CD4-positive, alpha-beta T cell treated with Interleukin-6 at 100 ng/mL for 8 hours (primary cell): ENCODE measurements at places on chromosomes 5 and 9.
A peak's percentile ranks its signal among the peaks of the same experiment; 100 is the strongest.

DNA sequence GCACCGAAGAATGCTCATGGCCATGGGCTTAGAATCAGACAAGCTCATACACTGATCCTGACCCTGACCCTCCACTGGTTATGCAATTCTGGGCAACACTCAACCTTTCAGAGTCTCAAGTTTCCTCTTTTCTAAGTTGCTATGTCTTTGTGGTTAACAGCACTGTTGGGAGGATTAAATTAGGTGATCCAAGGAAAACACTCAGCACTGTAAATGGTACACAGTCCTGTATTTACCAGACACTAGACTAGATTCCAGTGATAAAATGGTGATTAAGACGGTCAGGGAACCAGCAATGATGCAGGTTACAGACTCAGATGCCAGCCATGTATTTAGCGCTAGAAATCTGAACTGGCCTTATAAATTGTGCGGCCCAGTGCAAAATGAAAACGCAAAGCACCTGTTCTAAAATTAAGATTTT is 8.1 kb downstream of the ARL15 start:
- DNase-seq, result no peak

DNA sequence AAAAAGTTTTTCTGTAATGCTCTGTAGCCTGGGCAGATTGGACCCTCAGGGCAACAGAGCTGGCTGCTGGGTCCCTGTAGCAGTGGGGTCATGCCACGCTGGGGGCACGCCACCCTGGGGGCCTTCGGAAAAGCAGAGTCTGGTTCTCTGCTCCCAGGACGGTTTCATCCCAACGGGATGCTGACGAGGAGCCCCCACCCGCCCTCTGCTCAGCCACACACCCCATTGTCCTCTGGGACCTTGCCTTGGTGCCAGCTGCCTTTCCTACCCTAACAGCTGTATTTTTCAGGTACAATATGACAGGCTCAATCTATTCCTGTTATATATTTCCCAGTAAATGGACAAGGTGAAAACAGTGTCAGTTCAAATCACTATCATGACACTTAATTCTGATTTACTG is 29.0 kb upstream of the MVB12B start:
- no peak for DNase-seq

- DNase-seq, result no peak
Measured at GRCh38 chr5:32500181-32500580, 55.6 kb upstream of the ZFR start.

DNA sequence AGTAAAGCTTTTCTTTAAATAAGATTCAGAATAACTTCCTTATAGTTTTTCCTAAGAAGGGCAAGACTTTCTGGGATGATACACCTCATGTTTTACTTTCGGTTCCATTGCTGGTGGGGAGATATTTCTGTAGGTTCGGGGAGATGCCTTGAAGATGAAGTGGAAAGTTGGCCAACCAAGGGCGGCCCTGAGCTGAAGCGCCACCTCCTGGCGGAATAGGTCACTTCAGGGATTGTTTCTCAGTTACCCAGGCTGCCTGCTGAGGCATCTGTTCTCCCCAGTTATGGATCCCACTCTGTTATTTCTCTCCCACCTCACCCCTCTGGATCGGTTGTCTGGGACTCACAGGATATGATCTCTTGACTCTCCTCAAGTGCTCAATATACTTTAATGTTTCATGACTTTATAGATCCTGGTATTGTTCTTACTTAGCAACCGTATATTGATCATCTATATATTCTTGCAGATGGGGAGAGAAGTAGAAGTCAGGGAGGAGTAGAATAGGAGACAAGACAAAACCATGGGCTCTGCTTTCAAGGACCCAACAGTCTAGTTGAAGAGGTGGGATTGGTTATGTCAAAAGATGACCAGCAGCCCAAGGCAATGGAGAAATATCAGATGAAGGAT is 23.4 kb downstream of the MEGF10 start:
- DNase-seq, result peak; percentile 50

DNA sequence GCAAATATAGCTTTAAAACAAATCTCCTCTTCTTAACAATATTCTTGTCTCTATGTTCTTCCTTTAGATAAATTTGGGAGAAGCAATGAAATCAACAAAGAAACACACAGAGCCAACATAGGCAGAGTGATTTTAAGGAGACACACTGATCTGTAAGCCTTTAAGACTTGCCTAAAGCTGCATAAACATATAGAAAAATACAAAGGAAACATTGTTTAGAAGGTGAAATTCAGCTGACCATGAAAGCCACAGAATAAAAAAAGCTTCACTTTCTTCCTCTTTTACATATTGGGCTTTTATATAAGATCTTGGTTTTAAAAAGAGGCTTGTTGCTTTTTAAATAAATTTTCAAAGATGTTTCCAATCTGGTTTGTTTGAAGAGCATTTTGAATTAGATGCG is 1277.5 kb downstream of the EFNA5 start:
- no peak for DNase-seq

DNA sequence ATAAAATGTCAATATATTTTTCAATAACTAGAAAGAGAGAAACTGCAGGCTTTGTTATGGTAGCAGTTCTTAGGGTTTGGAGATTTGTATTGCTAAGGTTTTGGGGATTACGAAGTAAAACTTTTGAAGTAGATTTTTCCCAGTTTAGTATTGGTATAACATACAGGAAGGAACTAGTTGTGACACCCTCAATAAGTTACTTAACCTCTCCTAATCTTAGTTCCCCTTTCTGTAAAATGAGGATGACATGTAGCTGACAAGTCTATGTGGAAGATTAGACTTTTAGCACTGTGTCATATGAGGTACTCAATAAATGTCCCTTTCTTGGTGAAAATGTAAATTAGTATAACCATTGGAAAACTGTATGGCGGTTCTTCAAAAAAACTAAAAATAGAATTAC is 73.4 kb upstream of the ATG10 start:
- DNase-seq, result no peak

GRCh38 chr5:180137401-180138213 is 66.0 kb upstream of the RNF130 start:
- DNase-seq, result no peak

GRCh38 chr9:100699668-100700067 is 121.8 kb downstream of the CAVIN4 start:
- DNase-seq, result no peak

- no peak for DNase-seq
Measured at GRCh38 chr5:166367391-166367790, 1924.1 kb upstream of the WWC1 start.

DNA sequence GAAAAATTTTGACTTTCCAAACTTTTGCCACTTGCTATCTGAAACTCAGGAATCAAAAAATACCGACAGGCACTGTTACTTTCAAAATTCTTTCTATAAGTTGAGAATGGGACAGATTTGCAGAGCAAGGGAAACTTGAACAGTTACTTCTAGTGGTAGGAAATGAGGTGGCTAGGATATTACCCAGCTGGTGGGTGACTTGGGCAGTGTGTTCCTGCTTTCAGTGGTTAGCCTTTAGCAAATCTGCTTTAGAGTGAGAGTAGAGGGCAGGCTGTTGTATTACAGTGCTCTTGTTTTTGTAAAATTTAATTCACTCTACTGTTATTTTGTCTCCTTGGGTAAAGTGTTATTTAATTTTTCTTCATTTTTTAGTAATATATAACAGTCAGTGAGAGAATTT is 40.2 kb upstream of the ROPN1L start:
- no peak for DNase-seq

- DNase-seq, result no peak
Measured at GRCh38 chr9:14313951-14314423, at the start of gene NFIB. NFIB (minus strand) TSS chr9:14314141; CDS start chr9:14313511, 630 bp downstream.

DNA sequence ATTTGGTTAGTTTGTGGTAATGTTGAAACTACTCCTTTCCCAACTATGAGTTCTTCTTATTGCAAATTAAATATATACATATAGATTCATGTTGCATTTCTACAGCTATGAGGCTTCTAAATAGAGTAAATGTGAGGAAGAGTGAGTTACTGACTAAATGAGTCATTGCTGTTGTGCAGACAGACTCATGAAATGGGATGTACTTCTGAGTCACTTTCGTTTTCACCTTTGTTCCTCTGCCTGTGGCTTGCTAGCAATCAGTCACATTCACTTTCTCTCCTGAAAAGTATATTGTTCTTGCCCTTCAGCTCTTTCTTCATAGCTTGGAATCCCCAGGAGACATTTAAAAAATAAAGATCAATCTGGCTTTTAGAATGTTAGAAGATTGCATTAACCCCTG is 295.5 kb upstream of the SMC2 start:
- DNase-seq, result no peak

DNA sequence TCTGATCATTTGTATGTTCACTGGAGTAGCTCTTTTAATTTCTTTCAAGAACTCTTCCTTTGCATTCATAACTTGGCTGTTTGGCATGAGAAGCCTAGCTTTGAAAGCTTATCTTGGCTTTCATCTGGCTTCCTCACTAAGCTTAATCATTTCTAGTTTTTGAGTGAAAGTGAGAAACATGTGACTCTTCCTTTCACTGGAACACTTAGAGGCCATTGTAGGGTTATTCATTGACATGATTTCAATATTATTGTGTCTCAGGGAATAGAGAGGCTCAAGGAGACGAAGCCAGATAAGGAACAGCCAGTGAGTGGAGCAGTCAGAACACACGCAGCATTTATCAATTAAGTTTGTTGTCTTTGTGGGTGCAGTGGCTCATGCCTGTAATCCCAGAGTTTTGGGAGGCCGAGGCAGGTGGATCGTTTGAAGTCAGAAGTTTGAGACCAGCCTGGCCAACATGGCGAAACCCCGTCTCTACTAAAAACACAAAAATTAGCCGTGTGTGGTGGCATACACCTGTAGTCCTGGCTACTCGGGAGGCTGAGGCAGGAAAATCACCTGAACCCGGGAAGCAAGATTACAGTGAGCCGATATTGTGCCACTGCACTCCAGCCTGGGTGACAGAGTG is 98.3 kb downstream of the UGCG start:
- DNase-seq, result peak; percentile 12

- no peak for DNase-seq
Measured at GRCh38 chr9:116715751-116716150, 28.6 kb downstream of the TRIM32 start.

- DNase-seq, result no peak
Measured at GRCh38 chr5:10288592-10289219, 19.0 kb downstream of the CMBL start.

DNA sequence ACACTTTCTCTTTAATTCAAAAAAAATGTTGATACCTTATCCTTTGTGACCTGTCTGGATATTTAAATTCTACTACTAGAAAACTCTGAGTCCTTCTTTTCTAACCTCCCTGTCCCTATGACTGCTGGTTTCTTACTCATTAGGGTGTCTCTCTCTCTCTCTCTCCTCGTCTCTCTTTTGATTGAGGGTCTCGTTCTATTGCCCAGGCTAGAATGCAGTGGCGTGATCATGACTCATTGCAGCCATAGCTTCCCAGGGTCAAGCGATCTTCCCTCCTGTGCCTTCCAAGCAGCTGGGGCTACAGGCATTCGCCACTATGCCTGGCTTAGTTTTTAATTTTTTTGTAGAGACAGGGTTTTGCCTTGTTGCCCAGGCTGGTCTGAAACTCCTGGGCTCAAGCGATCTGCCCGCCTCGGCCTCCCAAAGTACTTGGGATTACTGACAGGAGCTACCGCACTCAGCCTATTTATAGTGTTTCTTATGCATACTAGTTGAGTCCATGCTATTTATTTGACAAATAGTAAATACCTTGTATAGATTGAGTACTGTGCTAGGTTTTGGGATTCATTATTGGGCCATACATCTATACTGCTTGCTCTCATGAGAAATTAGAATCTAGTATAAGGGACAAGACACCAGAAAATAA is 61.9 kb downstream of the NSD1 start:
- no peak for DNase-seq

DNA sequence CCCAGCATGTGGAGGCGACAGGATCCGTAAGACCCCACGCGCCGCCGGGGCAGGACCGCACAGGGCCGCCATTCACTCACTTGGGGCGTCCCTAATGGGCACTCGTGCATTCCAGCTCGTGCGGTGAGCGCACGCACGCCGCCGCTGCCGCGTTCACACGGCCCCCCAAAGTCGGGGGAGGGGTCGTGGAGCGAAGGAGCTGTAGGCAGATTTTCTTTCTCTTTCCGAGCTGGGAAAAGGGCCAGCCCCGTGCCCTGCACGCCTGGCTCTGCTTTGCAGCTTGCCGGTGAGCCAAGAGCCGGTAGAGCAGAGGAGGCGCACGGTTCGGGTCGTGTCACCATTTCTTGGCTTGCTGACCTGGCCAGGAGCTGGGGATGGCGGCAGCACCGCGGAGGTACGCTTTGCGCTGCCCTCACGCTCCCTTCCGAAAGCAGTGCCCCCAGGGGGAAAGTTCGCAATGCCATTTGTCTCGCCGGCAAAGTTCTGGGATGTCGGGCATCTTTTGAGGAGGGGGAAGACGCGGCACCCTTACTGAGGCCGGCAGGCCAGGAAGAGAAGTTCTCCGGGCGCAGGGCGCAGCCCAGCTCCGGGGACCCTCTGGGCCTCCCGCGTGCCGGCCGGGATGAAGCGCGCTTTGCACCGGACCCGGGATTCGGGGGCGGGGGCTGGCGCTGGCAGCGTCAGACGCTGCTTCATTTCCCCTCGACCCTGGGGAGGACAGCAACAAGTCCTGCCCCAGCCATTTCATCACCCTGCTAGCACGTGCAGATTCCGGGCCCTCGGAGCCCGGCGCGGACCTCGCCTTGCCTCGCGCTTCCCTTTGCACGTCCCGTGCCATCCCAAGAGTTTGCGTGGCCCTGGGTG is 898 bp downstream of the STC2 start:
- DNase-seq, result no peak

- no peak for DNase-seq
Measured at GRCh38 chr5:53309653-53310052, 170.8 kb upstream of the FST start.

DNA sequence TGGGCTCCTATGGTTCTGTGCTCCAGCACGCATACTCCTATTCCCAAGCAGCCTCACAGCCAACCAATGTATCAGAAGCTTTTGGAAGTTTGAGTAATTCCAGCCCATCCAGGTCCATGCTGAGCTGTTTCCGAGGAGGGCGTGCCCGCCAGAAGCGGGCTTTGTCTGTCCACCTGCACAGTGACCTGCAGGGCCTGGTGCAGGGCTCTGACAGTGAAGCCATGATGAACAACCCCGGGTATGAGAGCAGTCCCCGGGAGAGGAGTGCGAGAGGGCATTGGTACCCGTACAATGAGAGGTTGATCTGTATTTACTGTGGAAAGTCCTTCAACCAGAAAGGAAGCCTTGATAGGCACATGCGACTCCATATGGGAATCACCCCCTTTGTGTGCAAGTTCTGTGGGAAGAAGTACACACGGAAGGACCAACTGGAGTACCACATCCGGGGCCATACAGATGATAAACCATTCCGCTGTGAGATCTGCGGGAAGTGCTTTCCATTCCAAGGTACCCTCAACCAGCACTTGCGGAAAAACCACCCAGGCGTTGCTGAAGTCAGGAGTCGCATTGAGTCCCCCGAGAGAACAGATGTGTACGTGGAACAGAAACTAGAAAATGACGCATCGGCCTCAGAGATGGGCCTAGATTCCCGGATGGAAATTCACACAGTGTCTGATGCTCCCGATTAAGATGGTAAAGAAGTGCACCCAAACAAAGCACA is 19.9 kb downstream of the ZBTB34 start:
- no peak for DNase-seq

- peak; percentile 62 for DNase-seq
Measured at GRCh38 chr9:120909904-120910303, 16.7 kb downstream of the TRAF1 start.

DNA sequence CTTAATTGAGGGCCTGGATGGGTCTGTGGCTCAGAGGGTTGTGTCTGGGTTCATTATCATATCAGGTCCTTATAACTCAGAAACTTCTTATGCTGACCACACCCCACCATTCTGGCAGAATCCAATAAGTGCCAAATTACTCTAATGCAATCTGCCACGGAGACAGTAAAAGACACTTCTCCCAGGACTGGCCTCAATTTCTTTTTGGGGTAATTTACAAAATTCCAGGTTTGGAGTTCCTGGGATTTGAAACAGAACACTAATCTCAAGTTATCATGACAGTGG is 187.8 kb downstream of the GNAQ start:
- no peak for DNase-seq
